ENCODE measurements at places on chromosomes 2 and 18.

- DNase-seq = peak; percentile 63
These were observed 51.5 kb downstream of the USP37 start for GRCh38 chr2:218516614-218517013.

DNA sequence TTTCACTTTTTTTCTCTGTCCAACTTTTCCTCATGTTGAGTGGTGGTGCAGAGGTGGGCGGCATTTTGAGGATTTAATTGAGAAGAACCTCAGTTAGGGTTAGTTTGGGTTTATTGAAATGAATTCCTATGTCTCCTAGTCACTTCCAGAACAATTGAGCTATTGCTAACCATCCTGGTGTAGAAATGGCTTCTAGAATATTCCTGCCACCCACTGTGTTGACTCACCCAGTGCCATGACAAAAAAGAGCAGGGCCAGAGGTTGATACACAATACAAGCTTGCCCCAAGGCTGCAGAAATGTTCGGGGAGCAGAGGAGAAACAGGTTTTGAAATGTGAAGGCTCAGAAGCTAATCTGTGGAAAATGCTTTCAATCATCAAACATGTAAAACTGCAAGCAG, 167.1 kb upstream of the TRIB2 start:
- no peak for DNase-seq

DNA sequence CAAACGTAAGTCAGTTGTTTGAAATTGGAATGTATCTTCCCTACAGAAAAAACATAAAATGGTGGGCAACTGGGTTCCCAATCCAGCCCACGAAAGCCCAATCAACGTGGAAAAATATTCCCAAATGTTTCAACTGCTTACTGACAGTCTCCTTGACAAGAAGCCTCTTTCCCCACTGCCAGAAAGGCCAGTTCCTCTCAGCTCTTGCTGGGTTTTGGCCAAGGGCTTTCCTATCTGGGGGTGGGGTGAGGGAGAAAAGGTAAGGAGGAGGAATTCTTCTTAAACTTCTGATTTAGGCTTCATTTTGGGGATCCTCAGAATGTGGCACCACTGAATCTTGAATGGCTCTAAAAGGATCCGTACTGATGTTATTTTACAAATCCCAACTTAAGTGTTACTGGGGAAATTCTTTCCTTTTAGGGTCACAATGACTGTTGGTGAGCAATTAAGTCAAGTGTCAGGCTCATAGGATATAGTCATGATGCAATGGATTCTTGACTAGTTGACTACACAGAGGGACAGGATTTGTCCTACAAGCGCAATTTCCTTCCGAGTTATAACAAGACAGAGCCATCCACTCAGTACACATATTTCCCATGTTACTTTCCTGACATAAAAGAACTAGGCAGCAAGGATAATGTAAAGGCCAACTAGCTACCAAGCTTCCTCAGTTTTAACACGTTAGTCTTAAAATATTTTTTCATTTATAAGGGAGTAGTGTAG, 73.6 kb downstream of the SPRED2 start:
- DNase-seq = no peak

DNA sequence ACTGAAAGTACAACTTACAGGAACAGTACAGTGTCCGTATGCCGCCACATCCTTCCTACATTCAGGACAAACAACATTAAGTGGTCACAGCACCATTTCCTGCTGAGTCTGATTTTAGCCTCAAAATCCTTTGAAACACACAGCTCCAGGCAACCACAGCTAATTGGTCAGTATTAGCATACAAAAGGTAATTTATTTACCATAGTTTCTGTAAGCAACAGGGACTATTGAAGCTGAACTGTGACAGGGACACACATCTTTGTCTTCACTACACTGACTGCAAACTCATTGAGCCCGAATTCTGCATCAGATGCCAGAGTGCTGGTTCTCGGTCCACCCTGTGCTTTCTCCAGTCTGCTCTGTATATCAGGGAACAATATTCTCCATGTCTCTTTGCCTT, 151.8 kb downstream of the ST6GAL2 start:
- DNase-seq = no peak

DNA sequence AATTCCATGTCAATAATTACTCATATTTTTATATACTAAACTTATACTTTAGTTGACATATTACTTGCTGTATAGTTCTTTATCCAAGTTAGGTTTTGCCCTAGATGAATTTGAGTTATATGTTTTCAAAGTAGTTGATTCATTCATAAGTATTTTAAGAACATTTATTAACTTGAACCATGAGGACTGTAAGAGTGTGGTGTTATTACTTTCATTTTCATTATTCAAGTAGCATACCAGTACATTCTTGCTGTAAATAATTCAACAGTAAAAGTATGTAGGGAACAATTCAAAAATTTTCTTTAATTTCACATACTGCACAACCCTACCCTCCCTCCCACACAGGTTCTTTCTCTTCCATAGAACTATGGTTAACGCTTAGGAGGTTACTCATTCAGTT, 75.4 kb downstream of the ANKRD12 start:
- DNase-seq = no peak

DNA sequence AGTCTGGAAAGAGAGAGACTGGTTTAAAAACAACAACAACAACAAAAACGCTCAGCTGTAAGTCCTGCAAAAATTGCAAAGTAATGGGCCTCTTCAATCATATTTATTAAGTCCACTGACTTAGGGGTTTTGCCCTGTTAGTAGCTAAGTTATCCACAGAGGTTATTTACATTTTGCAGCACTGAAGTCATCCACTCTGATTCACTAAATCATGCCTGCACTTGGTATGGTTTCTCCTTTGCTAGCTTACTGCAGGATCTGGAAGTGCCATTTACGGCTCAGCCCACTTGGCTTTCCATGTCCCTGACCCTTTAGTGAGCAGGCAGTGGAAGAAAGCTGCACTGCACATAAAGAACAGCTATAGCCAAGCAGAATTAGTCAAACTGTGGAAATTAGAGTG, 484.4 kb downstream of the NRXN1 start:
- DNase-seq = no peak

DNA sequence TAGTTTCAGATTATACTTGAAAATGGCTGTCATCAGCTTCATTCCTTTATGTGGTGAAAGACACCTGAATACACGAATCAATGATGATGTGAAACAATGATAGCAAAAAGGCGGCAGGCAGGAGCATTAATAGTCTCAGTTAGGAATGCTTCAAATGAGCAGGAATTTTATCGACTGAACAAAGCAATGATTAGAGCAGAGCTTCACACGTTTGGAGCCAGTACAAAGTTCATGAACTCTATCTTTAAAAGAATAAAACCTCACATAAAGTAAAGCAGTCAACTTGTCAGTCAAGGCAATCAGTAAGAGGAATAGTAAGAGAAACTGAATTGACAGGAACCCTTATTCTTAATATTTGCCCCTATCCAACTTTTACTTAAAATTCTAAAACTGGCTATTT, 78.4 kb upstream of the SERTAD2 start:
- no peak for DNase-seq

Data from hematopoietic multipotent progenitor cell treated with erythropoietin and hydrocortisone succinate and interleukin-3 and kit ligand, for 6 days (in vitro differentiated cells).